Activated effector memory CD4-positive, alpha-beta T cell treated with Interleukin-2 at 50 U/mL for 16 hours (primary cell): ENCODE measurements at places on chromosomes 5 and 9.

DNA sequence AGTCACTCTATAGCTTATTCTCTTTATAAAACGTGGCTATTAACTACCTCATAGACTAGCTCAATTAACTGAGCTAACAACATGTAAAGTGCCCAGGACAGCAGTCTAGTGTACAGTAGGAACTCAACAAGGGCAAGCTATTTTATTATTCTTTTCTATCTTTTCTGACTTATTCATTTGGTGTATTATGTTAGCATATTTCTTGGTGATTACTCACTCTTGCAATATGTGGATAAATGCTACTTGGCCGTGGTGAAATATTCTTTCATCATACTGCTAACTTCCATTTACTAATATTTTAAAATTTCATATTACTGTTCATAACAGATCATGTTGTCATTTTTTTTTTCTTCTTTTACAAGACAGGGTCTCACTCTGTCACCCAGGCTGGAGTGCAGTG, 4.9 kb downstream of the SLC25A51 start:
- DNase-seq, result no peak

GRCh38 chr9:134634667-134635230, 6.9 kb upstream of the COL5A1 start:
- no peak for DNase-seq

- no peak for DNase-seq
Observed at GRCh38 chr9:91547081-91547480, 123.4 kb upstream of the NFIL3 start.

DNA sequence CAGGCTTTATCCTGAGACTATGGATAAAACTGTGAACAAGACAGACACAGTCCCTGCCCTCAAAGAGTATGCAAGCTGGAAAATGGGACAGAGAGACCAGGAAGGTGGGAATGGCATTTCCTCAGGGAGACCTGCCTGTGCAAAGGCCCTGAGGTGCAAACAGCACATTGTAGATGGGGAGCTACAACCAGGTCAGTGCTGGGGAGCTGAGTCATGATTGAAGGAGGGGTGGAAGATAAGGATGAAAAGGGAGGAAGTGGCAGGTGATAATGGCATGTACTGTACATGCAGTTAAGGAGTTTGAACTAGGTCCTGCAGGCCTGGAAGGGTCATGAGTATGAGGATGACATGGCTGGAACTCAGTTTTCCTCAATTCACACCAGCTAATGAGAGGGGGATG, 75.5 kb upstream of the BOD1 start:
- DNase-seq, result no peak

- no peak for DNase-seq
Observed at GRCh38 chr9:32581512-32582143, 8.7 kb upstream of the NDUFB6 start.

GRCh38 chr5:65383859-65384258, 97.9 kb downstream of the ADAMTS6 start:
- no peak for DNase-seq

DNA sequence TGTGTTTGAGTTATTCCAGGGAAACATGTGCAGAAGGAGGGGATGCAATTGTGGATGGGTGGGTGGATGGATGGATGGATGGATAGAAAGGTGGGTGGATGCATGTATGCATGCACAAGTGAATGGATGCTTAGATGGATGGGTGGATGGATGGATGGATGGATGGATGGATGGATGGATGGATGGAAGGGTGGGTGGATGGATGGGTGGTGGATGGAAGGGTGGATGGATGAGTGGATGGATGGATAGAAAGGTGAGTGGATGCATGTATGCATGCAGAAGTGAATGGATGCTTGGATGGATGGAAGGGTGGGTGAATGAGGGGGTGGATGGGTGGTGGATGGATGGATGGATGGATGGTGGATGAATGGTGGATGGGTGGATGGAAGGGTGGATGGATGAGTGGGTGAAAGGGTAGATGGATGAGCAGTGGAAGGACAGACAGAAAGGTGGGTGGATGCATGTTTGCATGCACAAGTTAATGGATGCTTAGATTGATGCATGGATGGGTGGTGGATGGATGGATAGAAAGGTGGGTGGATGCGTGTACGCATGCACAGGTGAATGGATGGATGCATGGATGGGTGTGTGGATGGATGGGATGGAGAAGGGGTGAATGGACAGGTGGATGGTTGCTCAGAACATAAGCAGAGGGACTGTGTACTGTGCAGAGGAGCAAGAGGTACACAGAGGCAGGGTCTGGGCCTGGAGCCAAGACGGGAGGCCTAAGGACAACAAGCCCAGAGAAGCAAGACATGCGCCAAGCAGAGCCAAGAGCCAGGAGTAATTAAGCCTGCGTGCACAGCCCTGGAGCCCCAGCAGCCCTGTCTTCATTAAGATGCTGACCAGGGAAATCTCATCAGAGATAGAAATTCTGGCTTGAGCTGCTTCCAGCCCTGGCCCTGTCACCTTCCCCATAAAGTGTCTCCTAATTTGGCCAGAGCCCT, 84.6 kb upstream of the PPP1R26 start:
- DNase-seq, result no peak

GRCh38 chr9:135474915-135475314, 4.7 kb upstream of the PPP1R26 start:
- DNase-seq, result no peak

DNA sequence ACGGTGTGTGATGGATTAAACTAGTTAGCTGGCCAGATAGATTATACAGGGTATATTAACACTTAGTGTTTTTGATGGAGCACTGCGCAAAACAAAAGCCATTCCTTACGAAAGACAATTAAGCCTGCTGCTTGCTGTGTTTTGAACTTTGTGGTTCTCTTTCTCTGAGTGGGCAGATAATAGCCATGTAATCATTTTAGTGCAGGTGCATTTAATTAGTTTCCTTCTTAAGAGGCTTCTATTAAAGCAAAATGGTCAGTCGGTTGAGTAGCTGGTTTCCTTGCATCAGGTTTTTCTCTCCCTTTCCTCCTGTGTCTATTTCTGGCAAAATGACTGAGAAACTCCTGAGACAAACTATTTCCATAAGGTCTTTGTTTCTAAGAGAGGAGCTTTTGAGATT, 512.5 kb downstream of the DMAC1 start:
- no peak for DNase-seq

- no peak for DNase-seq
Observed at GRCh38 chr5:104111632-104112031, 549.0 kb upstream of the NUDT12 start.

DNA sequence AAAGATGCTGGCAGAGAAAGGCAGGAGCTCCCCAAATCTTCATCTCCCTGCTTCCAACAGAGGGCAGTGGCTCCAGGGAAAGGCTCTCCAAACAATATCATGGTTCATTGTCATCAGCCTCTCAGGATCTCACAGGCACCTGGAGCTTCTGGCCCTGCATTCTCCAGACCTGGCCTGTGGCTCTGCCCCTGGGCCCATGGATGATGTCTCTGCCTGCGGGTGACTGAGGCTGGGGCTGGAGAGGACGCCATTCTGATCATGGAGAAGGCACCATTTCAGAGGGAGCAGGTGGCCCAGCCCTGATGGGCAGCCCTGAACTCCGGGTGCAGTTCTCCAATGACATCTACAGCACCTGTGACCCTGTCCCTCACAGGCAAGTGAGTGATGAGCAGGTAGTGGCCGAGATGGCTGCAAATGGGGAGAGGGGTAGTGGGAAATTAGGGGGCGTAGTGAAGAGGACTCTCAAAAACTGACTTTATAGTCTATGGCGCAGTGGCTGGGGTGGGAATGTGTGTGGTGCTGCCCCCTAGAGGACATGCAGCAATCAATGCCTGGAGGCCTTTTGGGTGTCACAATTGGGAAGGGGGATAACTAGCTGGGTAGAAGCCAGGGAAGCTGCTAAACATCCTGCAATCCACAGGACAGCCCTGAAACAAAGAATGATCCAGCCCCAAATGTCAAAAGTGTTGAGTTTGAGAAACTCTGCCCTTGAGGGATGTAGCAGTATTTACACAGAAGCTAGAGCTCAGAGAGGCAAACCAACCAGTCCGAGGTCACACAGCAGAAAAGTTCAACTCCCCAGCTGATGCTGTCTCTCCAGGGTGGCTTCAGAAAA, 3.2 kb downstream of the SH3PXD2B start:
- peak; percentile 13 for DNase-seq

- DNase-seq, result no peak
Observed at GRCh38 chr5:34487956-34488355, 168.2 kb upstream of the RAI14 start.

- DNase-seq, result no peak
Observed at GRCh38 chr5:32230356-32231099, 56.4 kb upstream of the GOLPH3 start.

GRCh38 chr9:14136047-14136635, 177.8 kb downstream of the NFIB start:
- no peak for DNase-seq

DNA sequence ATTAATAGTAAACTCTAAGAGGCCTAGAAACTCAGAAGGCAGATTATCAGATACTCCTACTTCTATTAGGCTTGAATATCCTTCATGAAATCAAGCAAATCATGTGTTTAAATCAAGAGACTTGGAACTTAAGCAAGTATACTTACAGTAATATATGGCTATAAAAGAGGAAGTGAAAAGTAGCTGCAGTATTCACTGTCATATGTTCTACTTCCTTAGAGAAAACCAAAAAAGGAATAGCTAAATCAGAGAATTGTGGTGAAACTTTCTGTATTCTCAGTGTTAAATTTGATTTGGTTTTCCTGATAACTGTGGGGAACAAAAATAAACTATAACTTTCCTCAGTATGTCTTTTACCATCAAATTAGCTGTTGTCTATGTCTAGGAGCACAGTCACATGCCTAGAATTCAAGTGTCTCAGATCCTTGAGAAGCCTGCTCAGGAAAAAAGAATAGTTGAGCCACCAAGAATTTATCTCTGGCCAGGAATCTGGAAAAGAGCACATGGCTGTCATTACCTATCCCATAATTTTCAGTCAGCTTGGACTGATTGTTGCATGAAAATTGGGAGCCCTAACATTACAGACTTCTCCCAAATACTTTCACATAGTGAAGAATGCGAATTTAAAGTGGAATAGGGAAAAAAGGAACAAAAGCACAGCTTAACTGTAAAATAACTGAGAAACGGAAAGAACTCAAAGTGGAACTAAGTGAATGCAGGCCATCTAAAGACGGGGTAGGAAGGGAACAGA, 1.7 kb downstream of the FKBP15 start:
- DNase-seq, result no peak

DNA sequence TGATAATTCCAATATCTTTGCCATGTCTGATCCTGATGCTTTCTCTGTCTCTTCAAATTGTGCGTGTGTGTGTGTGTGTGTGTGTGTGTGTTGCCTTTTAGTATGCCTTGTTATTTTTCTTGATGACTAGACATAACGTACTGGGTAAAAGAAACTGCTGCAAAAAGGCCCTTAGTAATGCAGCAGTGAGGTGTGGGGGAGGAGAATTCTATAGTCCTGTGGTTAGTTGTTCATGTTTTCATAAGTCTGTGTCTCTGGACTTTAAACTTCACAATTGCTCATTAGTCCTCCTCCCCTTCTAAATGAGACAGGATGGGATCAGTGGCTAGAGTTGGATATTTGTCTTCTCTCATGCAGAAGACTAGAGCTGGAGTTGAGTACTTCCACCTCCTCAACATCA, 346.2 kb upstream of the IRX1 start:
- no peak for DNase-seq

DNA sequence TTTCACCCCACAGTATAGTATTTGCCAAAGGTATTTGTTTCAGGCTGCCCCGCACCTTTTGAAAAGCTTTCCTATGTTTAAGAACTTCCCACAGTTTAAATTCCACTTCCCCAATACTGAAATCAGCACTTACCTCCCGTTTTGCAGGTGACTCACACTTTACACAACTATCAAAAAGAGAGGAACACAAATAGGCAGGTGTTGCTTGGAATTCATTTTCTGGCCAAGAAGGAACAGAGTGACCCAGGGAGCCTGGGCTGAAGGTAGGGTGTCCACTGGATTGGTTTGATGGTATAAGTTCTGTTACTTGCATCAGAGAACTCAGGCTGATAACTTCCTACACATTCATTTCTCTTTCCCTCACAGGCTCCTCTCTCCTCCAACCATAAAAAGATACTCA, 60.1 kb upstream of the SLC30A5 start:
- DNase-seq, result no peak

- no peak for DNase-seq
Observed at GRCh38 chr9:130740218-130741023, 46.8 kb downstream of the EXOSC2 start.

GRCh38 chr5:43268188-43268820, 44.9 kb downstream of the HMGCS1 start:
- DNase-seq, result no peak

- no peak for DNase-seq
Observed at GRCh38 chr5:122471031-122471751, 159.2 kb downstream of the SNCAIP start.

DNA sequence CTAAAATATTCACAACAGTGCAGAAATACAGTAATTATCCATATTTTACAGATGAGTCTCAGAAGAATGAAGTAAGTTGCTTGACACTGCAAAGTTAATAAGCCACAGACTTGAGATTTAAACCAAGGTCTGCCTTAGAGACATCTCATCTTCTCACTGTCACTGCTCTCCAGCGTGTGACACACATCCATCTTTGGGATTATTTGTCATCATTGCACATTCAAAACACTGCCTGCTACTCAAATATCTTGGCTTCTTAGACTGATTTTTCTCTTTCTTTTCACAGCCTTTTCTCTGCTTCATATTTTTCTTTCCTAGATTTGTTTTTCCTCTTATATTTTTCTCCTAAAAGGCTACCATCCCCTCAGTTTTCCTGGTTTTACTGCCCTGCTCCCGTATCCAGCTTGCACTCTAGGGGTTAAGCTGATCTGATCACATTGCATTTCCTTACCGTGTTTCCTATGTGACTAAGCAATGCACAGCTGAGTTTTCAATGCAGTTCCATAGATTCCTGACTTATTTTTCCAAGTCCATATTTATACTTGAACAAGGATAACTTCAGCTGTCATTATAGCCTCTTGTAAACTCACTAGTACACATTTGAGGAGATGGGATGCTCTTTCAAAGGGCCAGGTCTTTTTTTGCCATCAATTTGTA, 353.0 kb downstream of the PLK2 start:
- no peak for DNase-seq

DNA sequence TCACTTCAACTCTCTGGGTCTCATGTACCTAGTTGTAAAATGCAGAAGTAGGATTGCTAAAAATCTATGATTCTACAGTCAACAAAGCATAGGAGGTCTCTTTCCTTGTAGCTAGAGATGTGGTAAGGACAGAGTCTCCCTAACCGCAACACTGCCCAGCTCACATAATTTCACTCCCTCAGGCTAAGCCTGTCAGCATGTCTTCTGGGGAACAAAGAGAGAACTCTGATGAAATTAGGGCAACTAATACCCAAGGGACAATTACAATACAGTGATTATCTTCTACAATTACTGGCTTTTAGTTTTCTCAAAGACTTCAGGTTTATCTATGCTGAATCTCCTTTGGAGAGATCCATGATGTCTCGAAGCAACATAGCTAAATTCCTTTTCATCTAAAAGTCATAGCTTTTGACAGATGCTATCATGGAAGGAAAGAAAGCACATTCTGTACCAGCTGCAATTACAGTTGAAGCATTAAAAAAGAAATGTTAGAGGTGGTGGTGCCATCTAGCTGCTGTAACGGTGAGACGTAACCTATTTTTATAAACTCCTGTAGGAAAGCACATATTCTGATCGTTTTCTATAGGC, 141.1 kb upstream of the TARS1 start:
- DNase-seq, result no peak

GRCh38 chr9:129609486-129610212, 11.3 kb downstream of the C9orf50 start:
- DNase-seq, result peak; percentile 66

- no peak for DNase-seq
Observed at GRCh38 chr9:107390778-107391177, 98.8 kb downstream of the KLF4 start.
